ENCODE measurements at places on chromosomes 1 and 21.
A peak's percentile ranks its signal among the peaks of the same experiment; 100 is the strongest.

DNA sequence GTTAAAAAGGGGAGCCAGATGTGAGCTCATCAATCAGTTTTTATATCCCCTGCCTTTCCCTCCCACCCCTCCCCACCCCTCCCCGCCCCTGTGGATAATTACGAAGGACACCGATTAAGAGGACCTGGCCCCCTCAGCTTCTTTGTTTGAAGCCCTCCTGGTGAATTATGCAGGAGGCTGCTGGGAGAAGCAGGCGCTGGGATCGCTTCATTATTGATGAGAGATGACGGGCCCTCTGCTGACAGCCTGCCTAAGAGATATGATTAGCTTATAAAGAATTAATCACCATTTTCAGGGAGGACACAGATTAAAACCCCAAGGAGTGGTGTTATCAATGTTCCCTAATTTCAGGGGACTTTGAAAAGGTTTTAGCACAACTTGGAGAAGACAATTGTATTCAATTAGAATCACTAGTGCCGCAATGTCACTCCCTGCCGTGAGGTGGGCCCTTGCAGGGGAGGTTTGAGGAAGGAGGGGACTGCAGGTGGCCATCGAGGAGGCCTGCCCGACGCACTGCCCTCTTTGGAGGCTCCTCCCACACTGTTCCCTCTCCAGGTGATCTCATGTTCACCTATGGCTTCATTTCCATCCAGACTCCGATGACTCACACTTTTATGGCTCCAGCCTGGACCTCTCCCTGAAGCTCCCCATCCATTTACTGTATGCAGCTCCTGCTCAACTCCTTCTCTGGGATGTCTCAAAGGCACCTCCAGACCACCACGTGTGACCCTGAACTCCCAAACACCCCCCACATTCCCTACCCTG is 67.0 kb upstream of the KLHDC7A start:
- DNase-seq, result no peak

- DNase-seq, result no peak
These were observed 301.1 kb downstream of the MATN1 start for GRCh38 chr1:30422251-30422650.

GRCh38 chr21:33496345-33496744 is 4.8 kb upstream of the DNAJC28 start:
- DNase-seq, result no peak

- DNase-seq, result no peak
These were observed 6.3 kb upstream of the LRRC52 start for GRCh38 chr1:165537356-165538109.

DNA sequence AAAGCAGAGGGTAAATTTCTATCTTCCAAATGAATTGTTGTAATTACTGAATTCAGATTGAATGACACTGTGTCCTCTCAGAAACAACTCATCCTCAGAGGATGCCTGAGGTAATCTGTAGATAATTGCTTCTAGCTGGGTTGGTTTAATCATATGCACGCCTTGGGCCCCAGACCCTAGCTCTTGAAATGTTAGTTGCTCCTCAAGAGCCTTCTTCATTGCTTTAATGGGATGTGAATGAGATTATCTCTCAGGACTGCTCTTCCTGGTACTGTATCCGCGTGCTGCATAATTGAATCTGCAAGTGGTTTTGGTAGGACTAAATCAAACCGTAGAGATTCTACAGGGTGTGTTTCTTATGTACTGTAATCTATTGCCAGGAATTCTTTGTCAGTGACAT is 569.3 kb upstream of the NEGR1 start:
- DNase-seq, result no peak

DNA sequence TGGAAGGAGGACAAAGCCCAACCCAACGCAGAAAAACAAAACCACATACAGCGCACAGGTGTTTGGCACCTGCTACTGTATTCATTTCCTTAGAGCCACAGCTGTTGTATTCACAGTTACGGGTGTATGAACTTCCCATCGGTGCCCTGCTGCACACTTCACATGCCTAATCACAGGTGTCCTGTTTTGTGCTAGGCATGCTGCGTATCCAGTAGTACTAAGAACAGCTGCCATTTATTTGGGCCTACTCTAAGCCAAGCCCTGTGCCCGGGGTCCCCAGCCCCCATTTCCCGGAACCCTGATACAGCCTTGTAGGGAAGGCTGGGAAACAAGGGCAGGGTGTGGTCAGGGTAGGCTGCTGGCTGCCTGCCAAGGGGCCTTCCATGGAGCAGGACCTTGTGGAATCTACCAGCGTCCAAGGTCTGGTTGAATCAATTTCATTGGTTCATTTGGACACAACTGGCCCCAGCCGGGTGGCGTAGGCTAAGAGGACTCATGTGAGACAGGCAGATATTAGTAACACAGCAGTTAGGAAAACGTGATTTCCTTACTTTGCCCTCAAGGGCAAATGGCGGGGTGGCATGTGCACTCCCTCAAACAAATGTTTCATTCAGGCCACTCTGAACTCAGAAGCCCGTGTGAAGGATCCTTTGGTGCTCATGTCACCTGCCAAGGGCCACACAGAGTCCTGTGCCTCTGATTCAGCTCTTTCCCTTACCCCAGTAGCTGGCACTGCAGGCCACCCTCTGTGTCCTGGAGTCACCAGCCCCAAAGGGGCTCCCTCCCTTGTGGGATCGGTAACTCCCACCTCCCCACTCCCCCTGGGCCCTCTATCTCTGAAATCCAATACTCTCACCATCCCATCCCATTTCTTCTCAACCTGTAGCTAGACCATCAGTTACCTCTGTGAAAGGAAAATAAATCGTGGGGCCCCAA is 986 bp upstream of the RNF186 start:
- DNase-seq, result no peak

DNA sequence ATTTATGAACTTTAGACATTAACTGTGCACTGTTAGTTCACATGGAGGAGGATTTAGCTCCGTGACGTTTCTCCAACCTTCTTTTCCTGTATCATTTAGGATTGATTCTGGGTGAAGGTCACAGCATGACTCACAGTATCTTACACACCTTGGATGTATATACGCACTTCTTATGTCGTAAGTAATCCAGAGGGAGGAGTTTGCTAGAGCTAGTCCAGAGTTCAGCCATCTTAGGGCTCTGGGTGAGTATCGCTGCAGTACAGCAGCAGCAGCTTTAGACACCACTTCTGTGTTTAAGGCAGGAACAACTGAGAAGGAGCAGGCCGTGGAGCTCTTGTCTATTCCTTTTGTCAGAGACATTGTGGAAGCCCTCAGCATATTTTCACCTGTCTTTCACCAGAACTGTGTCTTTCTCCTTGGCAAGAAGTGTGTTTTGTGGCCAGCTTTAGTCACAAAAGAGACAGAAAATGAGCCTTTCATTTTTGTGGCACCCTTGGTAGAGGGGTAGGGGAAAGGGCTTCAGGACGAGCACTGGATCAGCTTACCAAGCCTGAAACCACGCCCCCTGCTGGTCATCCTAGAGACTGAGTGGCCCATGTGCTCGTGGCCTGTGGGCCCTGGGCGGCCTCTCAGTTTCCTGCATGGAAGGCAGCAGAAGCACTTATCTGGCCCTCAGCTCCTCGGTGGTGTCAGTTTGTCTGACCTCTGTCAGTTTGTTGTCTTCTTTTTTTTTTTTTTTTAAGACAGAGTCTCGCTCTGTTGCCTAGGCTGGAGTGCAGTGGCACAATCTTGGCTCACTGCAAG is 64.0 kb downstream of the ADARB1 start:
- peak; percentile 60 for DNase-seq

DNA sequence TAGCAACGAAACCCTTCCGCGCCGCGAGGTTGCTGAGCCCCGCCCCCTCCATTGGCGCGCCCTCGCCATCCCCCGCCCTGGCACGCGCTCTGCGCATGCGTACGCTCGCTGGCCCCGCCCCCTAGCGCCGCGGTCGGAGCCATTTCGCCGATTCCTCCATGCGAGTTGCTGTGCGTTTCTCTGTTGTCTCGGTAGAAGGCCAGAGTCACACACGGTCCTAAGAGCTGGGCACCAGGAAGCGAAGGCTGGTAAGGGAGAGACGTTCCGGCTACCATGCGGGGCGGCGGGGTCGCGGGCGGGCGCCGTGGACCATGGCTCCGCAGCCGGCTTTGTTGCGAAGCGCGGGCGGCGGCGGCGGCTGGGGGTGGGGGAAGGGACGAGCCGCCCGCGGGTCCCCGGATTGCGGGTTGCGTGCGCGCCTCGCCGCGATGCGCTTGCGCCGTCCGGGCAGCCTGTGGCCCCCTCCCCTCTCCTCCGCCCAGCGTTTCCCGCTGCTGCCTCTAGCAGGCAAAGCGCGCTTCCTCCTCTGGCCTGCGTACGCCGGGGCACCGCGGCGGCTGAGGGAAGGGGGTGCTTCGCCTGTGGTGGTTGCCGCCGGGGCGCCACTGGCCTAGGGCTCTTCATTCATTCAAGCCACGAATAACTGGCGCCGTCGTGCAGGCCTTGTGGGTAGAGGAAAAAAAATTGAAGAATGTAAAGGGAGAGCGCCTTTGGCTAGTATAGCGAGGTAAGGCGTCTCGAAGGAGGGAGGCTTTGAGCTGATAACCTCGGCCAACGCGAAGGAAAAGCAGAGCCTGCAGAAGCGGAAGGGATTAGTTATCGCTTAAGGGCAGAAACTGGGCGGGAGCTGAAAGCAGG is at the start of gene DHX9:
DHX9 (plus strand) TSS at position 139 of the 858 bp plus-strand sequence. CDS start 3,220 bp downstream, outside the sequence.
- peak; percentile 91 for DNase-seq
